ENCODE measurements at places on chromosomes 2 and 18. TPM values are rescaled to one million over a fixed set of nuclear protein-coding genes. Genes with fewer than 3 reads are reported as not detected.
A peak's percentile ranks its signal among the peaks of the same experiment; 100 is the strongest.

GRCh38 chr18:75829091-75829490 lies 401.6 kb upstream of the SMIM21 start:
- no peak for DNase-seq

DNA sequence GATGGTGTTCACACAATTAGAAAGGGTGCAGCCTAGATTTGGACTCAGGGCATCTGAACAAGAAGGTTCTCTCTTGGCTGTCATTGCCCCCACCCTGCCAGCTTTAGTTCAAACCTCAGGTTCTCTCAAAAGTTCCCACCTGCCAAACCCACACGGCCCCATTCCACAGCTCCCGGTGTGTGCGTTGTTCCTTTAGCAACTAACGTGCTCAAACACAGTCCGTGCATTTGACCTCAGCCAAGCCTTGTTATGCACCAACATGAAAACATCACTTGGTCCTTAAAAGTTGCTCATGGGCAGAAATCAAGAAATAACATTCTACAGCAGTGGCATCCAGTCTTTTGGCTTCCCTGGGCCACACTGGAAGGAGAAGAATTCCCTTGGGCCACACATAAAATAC lies 32.0 kb downstream of the LOXHD1 start:
- no peak for DNase-seq

DNA sequence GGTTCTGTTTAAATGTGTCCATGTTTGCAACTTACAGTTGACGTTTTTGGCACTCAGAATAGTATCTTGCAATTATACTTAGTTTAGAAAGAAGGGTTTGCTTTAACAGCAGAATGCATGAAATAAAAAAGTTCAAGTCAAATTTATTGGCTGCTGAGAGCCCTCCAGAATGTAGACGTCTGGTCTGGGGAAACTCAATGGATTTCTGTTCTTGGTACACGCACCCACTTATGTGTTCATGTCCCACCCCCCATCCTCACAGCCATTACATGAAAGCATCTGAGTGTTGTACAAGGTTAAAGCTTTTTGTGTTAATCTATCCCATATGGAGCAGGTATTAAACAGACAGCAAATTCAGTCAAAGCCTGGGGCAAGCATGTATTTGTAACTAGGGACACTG lies 219.5 kb downstream of the SOX11 start:
- no peak for DNase-seq

The UGT1A1 gene
- not detected for total RNA-seq

DNA sequence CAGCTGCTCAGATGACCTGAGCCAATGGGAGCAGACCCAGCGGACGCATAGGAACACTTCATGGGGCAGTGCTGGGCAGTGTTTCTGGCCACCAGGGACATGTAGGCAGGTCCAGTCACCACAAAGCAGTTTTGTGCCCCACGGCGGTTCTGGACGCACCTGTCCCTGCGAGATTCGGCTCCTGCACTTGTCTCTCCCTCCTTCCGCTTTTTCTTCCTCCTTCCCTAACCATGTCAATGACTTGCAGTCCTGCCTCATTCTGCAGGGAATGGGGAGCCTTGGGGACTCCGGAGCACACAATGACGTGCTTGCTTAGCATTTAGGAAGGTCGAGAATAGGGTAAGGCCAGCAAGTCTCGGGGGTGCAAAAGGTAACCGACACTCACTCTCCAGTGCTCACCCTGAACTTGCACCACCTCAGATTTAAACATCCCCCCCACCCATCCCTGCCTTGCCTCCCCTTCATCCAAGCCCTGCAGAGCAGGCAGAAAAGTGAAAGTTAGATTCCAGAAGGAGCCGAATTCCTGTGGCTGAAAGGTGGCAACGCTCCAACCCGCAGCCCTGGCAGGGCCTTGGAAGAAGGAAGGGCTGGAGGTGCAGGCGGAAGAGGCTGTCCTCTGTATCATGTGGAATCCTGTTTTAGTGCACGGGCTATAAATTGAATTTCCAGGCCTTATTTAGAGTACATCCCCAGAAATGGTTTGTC lies 40.5 kb upstream of the ATG16L1 start:
- peak; percentile 52 for DNase-seq

DNA sequence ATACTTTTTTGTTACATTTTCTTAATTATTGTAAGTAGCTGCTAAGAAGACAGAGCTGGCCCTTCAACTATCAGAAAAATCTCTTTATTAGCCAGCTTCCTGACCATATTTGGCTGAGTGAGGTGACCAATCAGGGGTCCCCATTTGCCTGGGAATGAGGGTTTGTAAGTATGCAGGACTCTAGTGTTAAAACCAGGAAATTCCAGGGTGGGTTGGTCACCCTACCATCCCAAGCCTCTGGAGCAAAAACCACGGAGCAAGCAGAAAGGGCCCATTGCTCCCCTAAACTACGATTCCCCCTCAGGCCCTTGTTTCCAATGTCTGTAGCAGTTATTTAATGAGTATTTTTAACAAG lies 165.6 kb upstream of the NCKAP5 start:
- DNase-seq: no peak

DNA sequence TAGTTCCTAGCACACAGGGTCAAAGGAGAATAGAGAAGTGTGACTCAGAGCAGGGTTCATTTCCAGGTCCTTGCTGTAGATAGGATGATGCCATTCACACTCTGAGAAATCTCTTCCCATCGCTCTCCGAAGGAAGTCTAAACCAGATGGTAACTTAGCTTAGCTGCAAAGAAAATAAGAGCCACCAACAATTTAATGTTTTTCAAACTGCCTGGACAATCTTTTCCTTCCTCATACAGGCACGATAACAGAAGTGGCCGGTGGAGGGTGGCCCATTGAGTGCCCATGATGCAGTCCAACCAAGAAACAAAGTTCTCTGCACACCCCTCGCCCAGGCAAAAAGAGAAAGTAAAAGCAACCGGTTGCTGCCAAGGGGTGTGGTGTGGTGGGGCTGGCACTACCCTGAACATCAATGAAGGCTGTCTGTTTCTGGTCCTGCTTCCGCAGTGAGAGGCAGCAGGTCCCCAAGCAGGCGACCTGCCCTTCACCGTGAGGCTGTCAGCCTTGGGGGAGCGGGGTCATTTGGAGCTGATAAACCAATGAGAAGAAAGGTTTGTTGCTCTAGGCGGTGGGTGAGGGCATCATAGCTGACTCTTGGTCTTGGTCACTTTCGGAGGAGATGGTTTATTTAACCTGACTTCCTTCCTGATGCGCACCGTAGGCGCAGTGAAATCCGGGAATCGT lies 105.6 kb upstream of the CD302 start:
- no peak for DNase-seq

GRCh38 chr18:45374878-45375630 lies 240.2 kb upstream of the SLC14A2 start:
- DNase-seq: no peak

GRCh38 chr2:60442608-60443007 lies 110.8 kb downstream of the BCL11A start:
- no peak for DNase-seq
